Vagina (tissue), 2 donors: ENCODE measurements at places on chromosomes 12 and 14. TPM values are rescaled to one million over a fixed set of nuclear protein-coding genes. Genes with fewer than 3 reads are reported as not detected.

The CATSPERB gene
- total RNA-seq: 5.2 TPM

The OASL gene
- total RNA-seq: 0.98 TPM

DNA sequence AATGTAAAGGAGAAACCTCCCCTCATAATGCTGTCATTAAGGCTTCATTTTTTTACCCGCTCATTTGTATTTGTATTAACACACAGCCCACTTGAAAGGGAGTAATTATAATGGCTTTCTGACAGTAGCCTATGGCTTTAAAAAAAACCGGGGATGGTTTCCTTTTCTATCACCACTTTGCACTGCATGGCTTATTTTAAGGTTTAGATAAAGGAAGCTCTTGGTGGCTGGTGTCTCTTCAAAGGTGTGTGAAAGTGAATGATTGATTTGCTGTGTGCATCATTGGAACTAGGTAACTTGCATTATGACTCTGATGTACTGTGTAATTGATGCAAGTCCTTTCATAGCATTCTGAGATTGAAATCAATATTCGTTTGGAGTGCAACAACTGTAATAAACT lies 80.7 kb downstream of the NPAS3 start:
- no peak overlapping the region for H3K27ac ChIP-seq
- no peaks in the 10 kb centered on the region for H3K4me1 ChIP-seq
- no peak for DNase-seq
- no peak overlapping the region for H3K4me3 ChIP-seq
- no peaks in the 10 kb centered on the region for H3K36me3 ChIP-seq

DNA sequence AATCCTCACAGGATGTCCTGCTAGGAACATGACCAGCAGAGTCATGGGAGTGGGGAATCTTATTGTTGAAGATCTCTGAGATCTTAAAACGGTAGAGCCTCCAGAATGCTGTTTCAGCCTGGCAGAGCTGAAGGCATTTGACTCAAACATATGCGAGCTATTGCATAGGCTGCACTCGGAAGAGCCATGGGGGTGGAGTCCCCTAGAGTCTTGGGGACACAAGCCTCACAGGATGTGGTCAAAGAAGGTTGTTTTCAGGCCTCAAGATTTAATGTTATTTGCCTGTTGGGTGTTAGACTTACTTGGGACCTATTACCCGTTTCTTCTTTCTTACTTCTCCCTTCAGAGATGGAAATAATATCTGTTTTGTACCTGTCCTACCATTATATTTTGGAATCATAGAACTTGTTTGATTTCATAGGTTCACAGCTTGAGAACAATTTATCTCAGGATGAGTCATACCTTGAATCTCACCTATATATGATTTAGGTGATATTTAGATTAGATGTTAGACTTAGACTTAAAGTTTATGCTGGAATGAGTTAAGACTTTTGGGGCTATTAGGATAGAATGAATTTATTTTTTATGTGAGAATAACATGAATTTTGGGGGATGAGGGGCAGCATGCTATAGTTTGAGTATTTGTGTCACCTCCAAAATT lies 172.2 kb upstream of the ATP2B1 start:
- no peak overlapping the region for H3K27ac ChIP-seq
- no peak overlapping the region for H3K4me3 ChIP-seq
- no peaks in the 10 kb centered on the region for H3K36me3 ChIP-seq
- DNase-seq: no peak

GRCh38 chr12:94535510-94535921 lies 75.8 kb upstream of the CEP83 start:
- DNase-seq: no peak
- no peaks in the 10 kb centered on the region for H3K4me1 ChIP-seq
- H3K27ac ChIP-seq: no peak overlapping the region
- no peaks in the 10 kb centered on the region for H3K36me3 ChIP-seq
- H3K27me3 ChIP-seq: no peaks in the 10 kb centered on the region

DNA sequence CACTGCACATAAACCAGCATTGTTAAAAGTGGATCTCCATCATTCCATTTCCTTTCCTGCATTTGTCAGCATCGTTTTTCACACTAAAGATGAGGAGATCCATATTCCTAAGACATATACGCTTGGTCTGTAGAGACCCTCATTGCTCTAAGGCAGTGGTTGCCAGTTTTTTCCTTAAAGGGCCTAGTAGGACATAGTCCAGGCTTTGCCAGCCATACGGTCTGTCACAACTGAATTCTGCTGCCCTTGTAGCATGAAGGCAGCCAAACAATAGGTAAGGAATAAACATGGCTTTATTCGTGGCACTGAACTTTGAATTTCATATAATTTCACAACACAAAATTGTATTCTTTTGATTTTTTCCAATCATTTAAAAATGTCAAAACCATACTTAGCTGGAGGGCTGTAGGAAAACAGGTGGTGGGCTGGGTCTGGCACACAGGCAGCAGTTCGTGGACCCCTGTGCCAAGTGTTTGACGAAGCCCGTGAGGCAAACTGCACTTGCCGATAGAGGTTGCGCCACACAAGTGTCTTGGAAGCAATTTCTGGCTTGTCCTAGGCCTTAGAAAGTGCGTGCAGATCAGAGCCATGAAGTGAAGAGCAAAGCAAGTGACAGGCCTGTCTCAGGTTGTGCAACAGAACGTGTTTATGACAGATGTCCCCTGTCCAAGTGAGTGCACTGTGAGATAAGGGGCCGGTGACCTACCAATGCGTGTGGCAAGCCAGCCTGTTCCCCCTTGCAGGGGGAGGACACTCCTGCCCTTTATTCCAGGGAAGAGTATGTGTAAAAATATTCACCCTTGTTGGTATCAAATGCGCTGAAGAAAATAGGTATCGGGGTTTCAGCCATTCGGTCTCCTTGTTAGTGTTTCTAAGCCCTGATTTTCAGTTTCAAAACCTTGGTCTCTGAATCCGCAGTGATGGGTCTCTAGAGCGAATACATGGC lies 916 bp upstream of the CHPT1 start:
- H3K4me3 ChIP-seq: peak overlapping the region; percentile 96
- no peaks in the 10 kb centered on the region for H3K36me3 ChIP-seq
- no peaks in the 10 kb centered on the region for H3K27me3 ChIP-seq

GRCh38 chr12:99049774-99050173 lies 404.7 kb downstream of the APAF1 start:
- no peak overlapping the region for H3K27ac ChIP-seq
- no peaks in the 10 kb centered on the region for H3K27me3 ChIP-seq
- DNase-seq: no peak
- no peak overlapping the region for H3K4me3 ChIP-seq
- no peaks in the 10 kb centered on the region for H3K36me3 ChIP-seq

- H3K4me1 ChIP-seq: peaks cover 25% of the 10 kb centered on the region
- H3K4me3 ChIP-seq: peak overlapping the region; percentile 90
- no peak for DNase-seq
- no peaks in the 10 kb centered on the region for H3K36me3 ChIP-seq
- H3K27me3 ChIP-seq: no peaks in the 10 kb centered on the region
- peak overlapping the region; percentile 87 for H3K27ac ChIP-seq
Observed at GRCh38 chr12:40105265-40105514, 691 bp downstream of the SLC2A13 start.

GRCh38 chr12:2616763-2617162 lies 178.0 kb upstream of the FKBP4 start:
- H3K4me1 ChIP-seq: peaks cover 20% of the 10 kb centered on the region
- no peak overlapping the region for H3K4me3 ChIP-seq
- DNase-seq: no peak
- no peaks in the 10 kb centered on the region for H3K36me3 ChIP-seq
- no peak overlapping the region for H3K27ac ChIP-seq
- H3K27me3 ChIP-seq: no peaks in the 10 kb centered on the region

- no peak overlapping the region for H3K4me3 ChIP-seq
- no peak for DNase-seq
- no peaks in the 10 kb centered on the region for H3K4me1 ChIP-seq
- H3K27me3 ChIP-seq: no peaks in the 10 kb centered on the region
- H3K27ac ChIP-seq: no peak overlapping the region
Observed at GRCh38 chr12:5232826-5233500, 189.3 kb downstream of the KCNA5 start.

DNA sequence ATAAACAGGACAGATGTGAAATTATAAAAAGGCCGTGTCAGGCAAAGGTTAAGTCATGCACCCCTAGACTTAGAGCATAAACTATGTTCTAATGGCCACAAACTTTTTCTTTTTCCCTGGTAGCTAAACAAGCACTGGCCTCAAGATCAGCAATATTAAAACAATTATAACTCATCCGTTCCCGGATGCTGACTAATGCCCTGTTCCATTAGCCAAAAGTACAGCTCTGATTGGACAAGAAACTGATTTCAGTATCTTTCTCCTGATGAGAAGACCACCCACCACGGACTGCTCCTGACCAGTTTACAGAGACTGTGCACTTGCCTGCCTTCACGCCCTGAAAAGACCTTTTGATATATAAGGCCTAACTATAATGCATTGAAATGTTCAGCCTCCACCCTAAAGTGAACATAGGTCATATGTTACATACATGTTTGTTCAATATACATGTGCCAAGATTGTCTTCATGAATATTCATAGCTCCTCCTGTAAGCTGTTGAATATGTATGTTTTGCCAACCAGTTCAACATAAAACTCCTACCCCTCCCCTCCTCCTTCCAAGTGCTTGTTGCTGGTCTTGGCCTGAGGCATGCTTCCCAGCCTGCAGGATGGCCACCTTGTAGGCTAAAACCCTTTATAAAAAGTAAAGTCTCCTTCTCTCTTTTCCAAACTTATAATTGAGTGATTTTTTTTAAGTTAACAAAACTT lies 162.0 kb downstream of the IPO8 start:
- H3K4me3 ChIP-seq: no peak overlapping the region
- no peaks in the 10 kb centered on the region for H3K4me1 ChIP-seq
- no peaks in the 10 kb centered on the region for H3K36me3 ChIP-seq
- no peak for DNase-seq

- no peaks in the 10 kb centered on the region for H3K27me3 ChIP-seq
- no peak overlapping the region for H3K27ac ChIP-seq
- H3K4me3 ChIP-seq: no peak overlapping the region
- H3K36me3 ChIP-seq: no peaks in the 10 kb centered on the region
- DNase-seq: no peak
Observed at GRCh38 chr12:21323736-21324135, 11.0 kb downstream of the SLCO1A2 start.

DNA sequence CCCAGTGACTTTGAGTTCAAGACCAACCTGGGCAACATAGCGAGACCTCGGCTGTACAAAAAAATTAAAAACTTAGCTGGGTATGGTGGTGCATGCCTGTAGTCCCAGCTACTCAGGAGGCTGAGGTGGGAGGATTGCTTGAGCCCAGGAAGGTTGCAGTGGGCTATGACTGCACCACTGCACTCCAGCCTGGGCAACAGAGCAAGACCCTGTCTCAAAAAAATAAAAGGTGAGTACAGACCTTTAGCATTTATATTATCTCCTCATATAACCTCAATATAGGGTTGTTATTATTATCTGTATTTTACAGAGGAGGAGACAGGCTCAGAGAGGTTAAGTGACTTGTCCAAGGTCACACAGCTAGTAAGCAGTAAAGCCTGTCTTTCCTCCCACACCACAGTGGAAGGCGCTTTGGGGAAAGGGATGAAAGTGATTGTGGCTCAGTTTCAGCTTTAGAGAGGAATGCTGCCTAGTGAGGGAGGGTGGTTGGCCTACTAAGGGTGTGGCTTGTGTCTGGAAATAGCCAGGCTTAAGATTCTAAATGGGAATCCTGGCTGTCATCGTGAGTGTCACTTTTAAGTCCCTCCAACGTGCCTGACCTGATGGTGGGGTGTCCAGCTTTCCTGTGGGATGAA lies 7.2 kb downstream of the TPCN1 start:
- no peaks in the 10 kb centered on the region for H3K27me3 ChIP-seq
- no peak for DNase-seq
- H3K4me3 ChIP-seq: no peak overlapping the region
- peaks cover 50% of the 10 kb centered on the region for H3K4me1 ChIP-seq
- no peaks in the 10 kb centered on the region for H3K36me3 ChIP-seq

DNA sequence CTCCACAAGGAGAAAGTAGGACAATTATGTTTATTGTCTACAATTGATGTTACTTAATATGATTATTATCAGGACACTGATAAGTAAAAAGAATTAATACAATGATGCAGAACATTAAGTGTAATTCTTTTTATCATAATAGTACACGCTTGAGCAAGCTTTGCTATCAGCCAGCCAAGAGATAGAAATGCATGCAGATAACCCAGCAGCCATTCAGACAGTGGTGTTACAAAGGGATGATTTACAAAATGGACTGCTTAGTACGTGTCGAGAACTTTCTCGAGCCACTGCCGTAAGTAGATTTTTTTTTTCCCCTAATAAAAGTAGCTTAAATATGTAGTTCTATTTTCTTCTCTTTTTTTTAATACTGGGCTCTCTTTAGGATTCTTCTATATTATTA lies 116.9 kb upstream of the AEBP2 start:
- H3K36me3 ChIP-seq: no peaks in the 10 kb centered on the region
- DNase-seq: no peak
- no peak overlapping the region for H3K4me3 ChIP-seq
- no peaks in the 10 kb centered on the region for H3K4me1 ChIP-seq
- H3K27ac ChIP-seq: no peak overlapping the region

DNA sequence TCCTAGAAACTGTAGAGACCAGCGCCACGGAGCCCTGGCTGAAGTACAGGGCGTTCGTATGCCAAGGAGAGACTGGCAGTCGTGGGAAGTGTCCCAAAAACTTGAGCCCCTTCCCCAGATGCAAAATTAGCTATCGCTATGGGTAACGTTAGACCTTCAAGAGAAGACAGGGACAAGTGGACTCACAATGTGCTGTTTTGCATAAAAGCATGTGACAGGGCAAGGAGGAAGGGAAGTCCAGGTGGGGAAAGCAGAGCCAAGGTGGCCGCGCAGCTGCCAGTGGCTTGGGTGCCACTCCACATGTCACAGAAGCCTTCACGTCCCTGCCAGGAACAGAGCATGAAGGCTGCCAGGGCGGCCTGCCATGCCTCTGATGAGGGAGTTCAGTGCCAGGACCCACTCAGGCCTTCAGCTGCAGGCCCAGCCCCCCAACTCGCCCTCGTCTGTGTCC lies 61.2 kb upstream of the DYNC1H1 start:
- no peak for DNase-seq
- no peak overlapping the region for H3K27ac ChIP-seq
- no peak overlapping the region for H3K4me3 ChIP-seq
- no peaks in the 10 kb centered on the region for H3K36me3 ChIP-seq
- no peaks in the 10 kb centered on the region for H3K27me3 ChIP-seq

DNA sequence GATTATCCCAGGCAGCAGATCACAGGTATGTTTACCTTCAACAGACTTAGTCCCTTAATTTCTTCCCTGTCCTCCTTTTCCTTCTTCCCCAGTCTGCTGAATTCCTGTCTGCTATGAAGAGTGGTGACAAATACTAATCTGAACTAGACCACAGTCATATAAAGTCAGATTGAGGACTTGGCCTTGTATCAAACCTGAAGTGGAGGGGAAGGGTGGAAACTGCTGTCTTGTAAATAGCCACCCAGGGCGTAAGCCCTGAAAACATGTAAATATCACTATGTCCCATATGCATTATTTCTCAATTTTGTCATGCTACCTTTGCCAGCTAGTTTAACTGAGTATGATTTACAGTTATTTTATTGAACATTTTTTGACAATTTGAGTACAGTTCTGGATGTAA lies 368.0 kb downstream of the CCDC91 start:
- H3K4me3 ChIP-seq: no peak overlapping the region
- no peaks in the 10 kb centered on the region for H3K36me3 ChIP-seq
- no peak overlapping the region for H3K27ac ChIP-seq
- H3K27me3 ChIP-seq: no peaks in the 10 kb centered on the region
- DNase-seq: no peak
- peaks cover 5% of the 10 kb centered on the region for H3K4me1 ChIP-seq
